Fibroblast of pulmonary artery (primary cell): ENCODE measurements at places on chromosomes 1 and 21.
A peak's percentile ranks its signal among the peaks of the same experiment; 100 is the strongest.

GRCh38 chr1:186212568-186213224 is 162.4 kb downstream of the TPR start:
- peak; percentile 97 for DNase-seq

GRCh38 chr1:212916481-212917133 is 33.7 kb upstream of the VASH2 start:
- DNase-seq, result peak; percentile 33

DNA sequence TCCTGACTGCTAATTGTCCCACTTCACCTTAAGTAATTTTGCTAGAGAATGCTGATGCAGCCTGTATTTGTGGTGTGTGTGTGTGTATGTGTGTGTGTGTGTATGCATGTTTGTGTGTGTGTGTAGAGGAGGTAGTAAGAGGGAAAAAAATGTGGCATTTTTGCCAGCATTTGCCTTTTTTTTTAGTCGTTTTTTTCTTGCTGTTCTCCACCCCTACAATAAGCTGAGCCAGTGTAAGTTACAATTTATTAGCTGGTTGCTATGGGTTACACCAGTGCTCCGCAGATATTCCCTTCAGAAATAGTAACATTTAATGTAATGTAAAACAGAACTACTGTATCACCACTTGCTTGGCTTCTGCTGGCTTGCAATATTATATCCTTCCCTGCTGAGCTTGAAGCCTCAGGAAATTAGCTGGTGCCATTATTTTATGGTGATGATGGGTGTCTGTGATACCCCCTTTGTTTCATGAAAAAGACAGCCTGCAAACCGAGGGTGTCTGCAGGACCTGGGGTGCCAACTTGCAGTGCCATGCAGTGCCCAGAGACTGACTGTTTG is 23.4 kb upstream of the IGSF3 start:
- DNase-seq, result no peak

- DNase-seq, result no peak
Measured at GRCh38 chr1:209384710-209385550, 198.6 kb upstream of the CAMK1G start.

DNA sequence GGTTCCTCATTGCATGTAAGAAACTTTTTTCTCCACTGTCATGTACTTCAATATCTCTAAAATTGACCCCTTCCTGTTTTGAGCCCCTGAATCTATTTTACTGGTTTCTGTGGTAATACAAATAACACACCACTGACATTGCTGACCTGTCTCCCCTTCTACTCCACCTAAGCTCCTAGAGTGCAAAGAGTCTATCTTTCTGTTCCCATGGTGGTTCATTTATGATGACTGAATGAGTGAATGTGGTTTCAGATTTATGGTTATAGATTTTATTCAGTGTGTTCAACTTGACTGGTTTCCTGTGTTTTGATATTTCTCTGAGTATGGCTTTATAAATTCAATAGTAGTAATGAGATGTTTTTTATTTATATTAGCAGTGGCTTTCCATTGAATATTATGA is 127.7 kb downstream of the MAGI3 start:
- no peak for DNase-seq

DNA sequence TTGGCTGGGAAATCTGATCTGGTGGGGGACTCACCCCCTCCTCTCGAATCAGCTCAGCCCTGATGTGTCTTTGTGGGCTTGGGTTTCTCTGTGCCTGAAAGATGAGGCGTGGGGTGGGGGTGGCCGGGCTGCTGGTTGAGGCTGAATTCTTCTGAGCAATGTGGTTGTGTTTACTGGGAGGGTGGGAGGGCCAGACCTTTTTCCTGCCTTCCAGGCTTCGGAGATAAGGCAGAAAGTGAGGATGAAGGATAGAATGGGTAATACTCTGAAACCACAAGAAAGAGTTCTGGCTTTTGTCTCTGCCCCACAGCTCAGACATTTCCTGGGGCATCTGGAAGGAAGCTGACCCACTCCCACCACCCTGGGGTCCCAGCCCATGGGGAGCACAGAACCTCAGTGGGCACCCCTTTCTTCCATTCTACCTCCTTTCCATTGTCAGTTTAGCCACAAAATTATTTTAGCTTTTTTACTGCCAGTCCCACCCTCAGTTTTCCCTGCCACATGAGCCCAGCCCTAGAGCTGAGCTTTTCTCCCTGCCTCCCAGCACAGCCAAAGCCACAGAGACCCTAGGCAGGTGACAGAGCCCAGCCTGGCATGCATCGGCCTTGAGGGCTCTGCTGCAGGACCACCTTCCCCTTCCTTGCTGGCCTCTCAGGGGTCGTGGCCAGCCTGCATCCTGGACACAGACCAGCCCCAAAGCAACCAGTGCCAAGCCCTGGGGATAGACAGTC is 11.2 kb downstream of the ALX3 start:
- DNase-seq, result no peak

DNA sequence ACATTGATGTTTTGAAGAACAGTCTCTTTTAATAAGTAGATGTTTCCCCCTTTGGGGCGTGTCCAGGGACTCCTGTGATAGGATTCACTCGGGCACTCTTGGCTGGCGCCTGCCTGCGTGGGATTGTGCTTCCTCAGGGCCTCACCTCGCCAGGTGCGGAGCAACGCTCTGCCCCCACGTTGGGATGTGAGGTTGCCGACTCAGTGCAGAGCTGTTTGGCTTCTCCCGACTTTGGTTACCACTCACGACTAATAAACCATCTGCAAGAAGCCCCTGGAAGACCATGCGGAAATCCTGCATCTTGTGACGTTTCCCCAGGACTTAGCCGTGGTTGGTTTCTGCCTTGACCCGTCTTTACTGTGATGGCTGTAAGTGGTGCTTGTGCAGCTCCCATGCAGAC is 106.4 kb downstream of the PCBP3 start:
- DNase-seq, result no peak

- no peak for DNase-seq
Measured at GRCh38 chr1:185350027-185350442, 33.0 kb upstream of the IVNS1ABP start.

- no peak for DNase-seq
Measured at GRCh38 chr1:67861856-67862516, 28.7 kb upstream of the GNG12 start.

GRCh38 chr1:162368451-162368850 is 8.2 kb downstream of the SPATA46 start:
- no peak for DNase-seq

DNA sequence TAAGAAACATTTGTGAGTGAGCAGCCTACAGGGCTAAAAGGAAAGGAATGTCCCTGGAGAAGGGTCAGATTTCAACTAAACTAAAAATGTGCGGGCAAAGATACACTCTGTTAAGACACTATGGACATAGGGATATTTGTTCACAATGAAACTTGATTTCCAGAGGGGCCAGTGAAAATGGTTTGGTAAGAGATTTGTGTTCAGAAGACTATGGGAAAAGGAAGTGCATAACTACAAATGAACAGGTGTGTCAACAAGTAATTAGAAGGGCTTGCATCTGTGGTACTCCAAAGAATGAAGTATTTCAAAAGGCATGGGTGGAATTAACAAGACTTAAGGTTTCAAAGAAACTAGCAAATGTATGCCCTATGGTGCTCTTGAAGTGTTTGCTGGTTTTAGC is 60.4 kb downstream of the NME7 start:
- no peak for DNase-seq
